ENCODE measurements at places on chromosomes 6 and 20.
A peak's percentile ranks its signal among the peaks of the same experiment; 100 is the strongest.

- DNase-seq = no peak
Measured at GRCh38 chr6:63734923-63735322, 99.3 kb downstream of the PHF3 start.

GRCh38 chr20:2610941-2611720 lies 41.3 kb upstream of the NOP56 start:
- DNase-seq = no peak

GRCh38 chr20:542777-543368 lies 717 bp downstream of the CSNK2A1 start:
- peak; percentile 5 for DNase-seq

GRCh38 chr20:3658716-3659491 lies 4.3 kb downstream of the GFRA4 start:
- no peak for DNase-seq

DNA sequence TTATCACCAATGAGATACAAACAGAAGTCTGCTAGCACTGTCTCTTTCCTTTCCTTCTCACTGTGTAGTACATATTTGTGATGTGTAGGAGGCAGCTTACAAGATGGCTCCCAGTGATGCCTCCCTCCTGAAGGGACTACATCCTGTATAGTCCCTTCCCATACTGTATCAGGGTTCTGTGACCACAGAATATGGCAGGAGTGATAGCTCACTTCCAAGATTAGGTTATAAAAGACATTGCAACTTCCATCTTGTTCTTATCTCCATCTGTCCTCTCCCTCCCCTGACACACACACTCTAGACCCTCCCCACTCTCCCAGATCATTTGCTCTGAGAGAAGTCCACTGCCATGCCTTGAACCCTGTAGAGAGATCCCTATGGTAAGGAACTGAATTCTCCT lies 38.0 kb downstream of the SESN1 start:
- DNase-seq = no peak

- DNase-seq = no peak
Measured at GRCh38 chr6:169984181-169985120, 233.0 kb downstream of the ERMARD start.

DNA sequence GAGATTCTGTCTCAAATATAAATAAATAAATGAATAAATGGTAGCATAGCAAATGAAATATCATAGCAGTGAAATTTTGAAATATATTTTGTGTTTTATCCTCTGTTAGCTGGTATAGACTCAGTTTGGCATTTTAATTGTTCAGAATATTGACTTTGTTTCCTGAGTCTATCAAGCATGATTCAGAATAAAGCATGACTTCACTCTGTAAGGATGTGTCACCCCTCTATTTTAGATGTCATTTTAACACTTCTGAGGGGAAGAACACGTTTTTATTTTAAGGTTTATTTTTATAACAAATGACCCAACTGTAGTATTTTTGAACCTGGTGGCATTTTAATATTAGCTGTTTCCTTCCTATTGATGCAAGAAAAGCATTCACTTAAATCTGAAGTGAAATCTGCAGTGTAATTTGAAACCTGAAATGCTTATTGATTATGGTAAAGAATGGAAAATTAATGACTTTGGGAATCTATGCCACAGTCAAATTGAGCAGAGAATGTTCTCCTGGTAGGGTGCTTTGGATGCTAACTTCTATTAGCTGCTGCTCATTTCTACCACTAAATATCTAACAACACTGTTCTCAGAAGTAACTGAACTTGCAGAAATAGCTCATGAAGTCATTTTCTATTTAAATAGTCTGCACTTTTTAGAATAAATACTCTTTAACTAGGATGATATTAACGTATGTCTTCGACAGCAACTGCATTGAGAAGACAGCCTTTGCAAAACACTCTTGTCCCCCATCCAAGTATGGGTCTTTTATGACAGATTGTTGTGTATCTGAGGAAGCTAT lies 114.2 kb downstream of the SOX4 start:
- no peak for DNase-seq

GRCh38 chr20:25040438-25040831 lies 17.5 kb downstream of the ACSS1 start:
- DNase-seq = no peak

DNA sequence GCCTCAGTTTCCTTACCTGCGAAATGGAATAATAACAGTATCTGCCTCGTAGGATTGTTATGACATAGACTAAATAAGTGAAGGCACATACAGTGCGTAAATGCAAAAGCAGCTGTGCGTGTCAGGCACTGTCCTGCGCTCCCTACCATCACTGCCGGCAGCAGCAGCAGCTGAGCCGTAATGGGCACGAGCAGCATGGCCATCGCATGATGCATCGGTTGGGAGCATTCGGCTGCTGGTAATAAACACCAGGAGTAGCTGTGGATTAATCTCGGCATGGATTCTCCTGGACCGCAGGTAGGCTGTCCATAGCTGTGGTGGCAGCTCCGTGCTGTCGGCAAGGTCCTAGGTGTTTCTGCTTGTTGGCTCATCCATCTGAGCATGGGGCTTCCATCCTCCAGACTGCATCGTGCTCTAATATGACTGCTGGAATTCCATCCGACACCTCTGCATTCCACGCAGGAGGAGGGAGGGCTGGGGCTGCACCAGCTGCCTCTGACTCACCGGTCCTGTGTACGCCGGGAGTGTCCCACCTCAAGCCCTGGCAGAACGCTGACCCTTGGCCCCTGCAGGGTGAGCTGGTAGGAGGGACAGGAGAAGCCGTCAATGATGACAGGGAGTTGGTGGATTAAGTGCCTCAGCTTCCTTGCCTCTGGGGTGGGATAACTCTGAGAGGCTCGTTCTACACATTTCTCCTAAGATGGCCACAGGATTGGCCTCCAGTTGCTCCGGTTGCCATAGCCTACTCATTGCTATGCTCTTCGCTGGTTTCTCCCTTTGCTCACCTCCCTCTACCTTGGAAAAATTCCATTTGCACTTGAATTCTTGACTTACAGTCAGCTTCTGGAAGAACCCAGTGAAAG lies 100.9 kb upstream of the PMEPA1 start:
- DNase-seq = no peak

DNA sequence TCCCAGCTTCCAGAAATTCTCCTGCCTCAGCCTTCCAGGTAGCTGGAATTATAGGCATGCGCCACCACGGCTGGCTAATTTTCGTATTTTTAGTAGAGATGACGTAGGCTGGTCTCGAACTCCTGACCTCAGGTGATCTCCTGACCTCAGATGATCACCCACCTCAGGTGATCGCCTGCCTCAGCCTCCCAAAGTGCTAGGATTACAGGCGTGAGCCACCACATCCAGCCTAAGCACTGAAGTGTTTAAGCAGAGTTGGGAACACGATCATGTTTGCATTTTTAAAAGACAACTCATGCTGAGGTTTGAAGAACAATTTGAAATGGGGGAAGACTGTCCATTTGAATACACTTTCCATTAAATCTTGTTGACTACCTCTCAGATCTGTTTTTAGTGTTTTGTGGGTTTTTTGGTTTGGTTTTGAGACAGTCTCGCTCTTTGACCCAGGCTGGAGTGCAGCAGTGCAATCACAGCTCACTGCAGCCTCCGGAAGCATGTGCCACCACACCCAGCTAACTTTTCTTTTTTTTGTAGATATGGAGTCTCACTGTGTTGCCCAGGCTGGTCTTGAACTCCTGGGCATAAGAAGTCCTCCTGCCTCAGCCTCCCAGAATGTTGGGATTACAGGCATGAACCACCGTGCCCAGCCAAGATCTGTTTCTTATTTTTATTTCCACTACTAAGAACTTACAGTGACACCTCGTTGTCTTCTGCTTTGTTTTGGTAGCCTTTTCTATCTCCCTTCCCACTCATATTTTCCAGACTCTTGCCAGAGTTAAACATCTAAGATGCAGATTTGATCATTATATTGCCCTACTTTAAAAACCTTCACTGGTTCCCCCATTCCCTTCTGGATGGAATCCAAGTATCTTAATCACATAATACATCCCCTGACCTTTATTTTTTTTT lies 5.5 kb downstream of the CASP8AP2 start:
- peak; percentile 6 for DNase-seq

GRCh38 chr6:142189057-142189456 lies 42.0 kb downstream of the VTA1 start:
- no peak for DNase-seq

- DNase-seq = no peak
Measured at GRCh38 chr6:81771097-81771496, 18.6 kb upstream of the TENT5A start.

- DNase-seq = no peak
Measured at GRCh38 chr6:169958510-169958909, 207.1 kb downstream of the ERMARD start.

GRCh38 chr6:52399511-52400312 lies 20.4 kb upstream of the EFHC1 start:
- peak; percentile 61 for DNase-seq

Measured in CD8-positive, alpha-beta memory T cell (primary cell).